ENCODE measurements at places on chromosomes 11 and 22. TPM values are rescaled to one million over a fixed set of nuclear protein-coding genes. Genes with fewer than 3 reads are reported as not detected.

DNA sequence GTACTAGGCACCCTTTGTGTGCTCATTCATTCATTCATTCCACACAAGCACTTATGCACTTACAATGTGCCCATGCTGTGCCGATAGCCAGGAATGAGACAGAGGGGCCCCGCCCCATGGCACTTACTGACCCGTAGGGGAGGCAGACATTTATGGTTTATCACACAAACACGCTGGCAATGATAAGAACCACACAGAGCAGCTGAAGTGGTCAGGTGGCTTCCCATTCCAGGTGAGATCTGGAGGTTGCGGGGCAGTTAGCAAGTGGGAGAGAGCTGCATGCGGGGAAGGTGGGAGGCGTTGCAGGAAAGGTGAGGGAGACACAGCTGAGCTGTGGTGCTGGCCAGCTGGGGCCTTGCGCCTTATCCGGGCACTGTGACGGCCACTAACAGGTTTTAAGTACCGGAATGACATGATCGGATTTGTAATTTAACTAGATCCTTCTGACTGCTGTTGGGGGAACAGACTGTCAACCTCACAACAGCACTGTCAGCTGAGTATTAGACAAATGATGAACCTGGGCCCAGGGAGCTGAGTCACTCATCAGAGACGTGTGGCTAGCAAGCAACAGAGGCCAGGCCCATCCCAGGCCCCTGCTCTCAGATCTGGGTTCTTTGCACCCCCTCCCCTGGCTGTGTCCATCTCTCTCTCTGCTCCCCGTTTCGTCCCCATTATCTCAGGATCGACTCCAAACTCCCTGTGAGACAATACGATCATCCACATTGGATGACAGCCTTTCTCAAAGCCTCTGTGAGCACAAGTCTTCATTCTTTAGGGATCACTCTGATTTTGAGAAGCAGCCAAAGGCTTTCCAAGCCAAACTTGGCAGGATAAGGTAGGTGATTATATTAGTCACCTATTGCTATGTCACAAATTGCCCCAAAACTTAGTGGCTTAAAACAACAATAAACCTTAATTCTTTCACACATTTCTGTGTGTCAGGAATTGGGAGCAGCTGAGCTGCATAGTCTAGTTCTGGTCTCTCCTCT lies 28.4 kb downstream of the RASD2 start:
- no peaks in the 10 kb centered on the region for H3K27me3 ChIP-seq
- H3K36me3 ChIP-seq: no peaks in the 10 kb centered on the region
- H3K27ac ChIP-seq: no peak overlapping the region
- no peak overlapping the region for H3K4me3 ChIP-seq
- no peak for DNase-seq

- H3K27me3 ChIP-seq: no peaks in the 10 kb centered on the region
- H3K36me3 ChIP-seq: peaks cover 66% of the 10 kb centered on the region
- no peaks in the 10 kb centered on the region for H3K4me1 ChIP-seq
Observed at GRCh38 chr11:70368961-70369360, 29.4 kb upstream of the CTTN start.

GRCh38 chr11:46555267-46556054 lies 38.4 kb downstream of the AMBRA1 start:
- DNase-seq: no peak
- no peaks in the 10 kb centered on the region for H3K36me3 ChIP-seq
- no peak overlapping the region for H3K4me3 ChIP-seq

DNA sequence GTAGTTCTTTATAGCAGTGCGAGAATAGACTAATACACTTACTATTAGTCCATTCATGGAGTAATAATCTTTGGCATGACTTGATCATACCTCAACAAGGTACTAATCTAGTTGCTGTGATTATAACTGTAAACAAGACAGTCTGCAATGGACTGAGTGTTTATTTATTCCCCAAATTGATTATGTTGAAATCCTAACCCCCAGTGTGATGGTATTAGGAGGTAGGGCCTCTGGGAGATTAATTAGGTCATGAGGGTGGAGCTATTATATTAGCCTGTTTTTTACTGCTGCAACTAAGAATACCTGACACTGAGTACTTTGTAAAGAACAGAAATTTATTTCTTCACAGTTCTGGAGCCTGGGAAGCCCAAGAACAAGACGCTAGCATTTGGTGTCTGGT lies 30.9 kb upstream of the CSNK2A3 start:
- no peak overlapping the region for H3K4me3 ChIP-seq
- no peaks in the 10 kb centered on the region for H3K4me1 ChIP-seq
- H3K36me3 ChIP-seq: no peaks in the 10 kb centered on the region
- H3K27ac ChIP-seq: no peak overlapping the region
- DNase-seq: no peak
- no peaks in the 10 kb centered on the region for H3K27me3 ChIP-seq

DNA sequence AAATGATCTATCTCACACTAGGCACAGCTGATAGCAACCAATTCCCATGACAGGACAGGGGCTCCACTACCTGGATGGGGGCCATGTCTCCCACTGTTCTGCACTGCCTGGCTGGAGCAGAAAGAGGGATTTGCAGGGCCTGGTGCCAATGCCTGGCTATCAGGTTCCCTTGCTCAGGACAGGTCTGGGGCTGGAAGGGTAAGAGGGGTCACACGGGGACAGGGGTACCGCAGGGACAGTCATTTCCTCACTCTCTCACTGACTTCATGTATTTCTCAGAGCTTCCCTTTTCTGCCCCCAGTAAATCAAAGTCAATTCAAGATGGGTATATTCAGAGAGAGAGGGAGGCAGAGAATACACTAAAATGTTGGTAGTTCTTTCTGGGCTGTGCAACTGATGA lies 119.1 kb upstream of the CSNK2A3 start:
- no peak overlapping the region for H3K4me3 ChIP-seq
- no peak overlapping the region for H3K27ac ChIP-seq
- H3K36me3 ChIP-seq: no peaks in the 10 kb centered on the region
- no peak for DNase-seq

- H3K27me3 ChIP-seq: peaks cover 2% of the 10 kb centered on the region
- H3K4me3 ChIP-seq: no peak overlapping the region
- no peaks in the 10 kb centered on the region for H3K36me3 ChIP-seq
- no peaks in the 10 kb centered on the region for H3K4me1 ChIP-seq
Observed at GRCh38 chr11:45799562-45799961, 5.4 kb upstream of the SLC35C1 start.

- no peak overlapping the region for H3K27ac ChIP-seq
- H3K27me3 ChIP-seq: no peaks in the 10 kb centered on the region
- no peak overlapping the region for H3K4me3 ChIP-seq
- no peak for DNase-seq
- H3K4me1 ChIP-seq: no peaks in the 10 kb centered on the region
Observed at GRCh38 chr11:20060181-20060580, 100.1 kb downstream of the DBX1 start.

- H3K36me3 ChIP-seq: peaks cover 7% of the 10 kb centered on the region
- H3K4me3 ChIP-seq: no peak overlapping the region
- DNase-seq: peak; percentile 59
- no peaks in the 10 kb centered on the region for H3K27me3 ChIP-seq
- H3K4me1 ChIP-seq: no peaks in the 10 kb centered on the region
Observed at GRCh38 chr11:37946155-37946766, 1348.2 kb upstream of the RAG2 start.

DNA sequence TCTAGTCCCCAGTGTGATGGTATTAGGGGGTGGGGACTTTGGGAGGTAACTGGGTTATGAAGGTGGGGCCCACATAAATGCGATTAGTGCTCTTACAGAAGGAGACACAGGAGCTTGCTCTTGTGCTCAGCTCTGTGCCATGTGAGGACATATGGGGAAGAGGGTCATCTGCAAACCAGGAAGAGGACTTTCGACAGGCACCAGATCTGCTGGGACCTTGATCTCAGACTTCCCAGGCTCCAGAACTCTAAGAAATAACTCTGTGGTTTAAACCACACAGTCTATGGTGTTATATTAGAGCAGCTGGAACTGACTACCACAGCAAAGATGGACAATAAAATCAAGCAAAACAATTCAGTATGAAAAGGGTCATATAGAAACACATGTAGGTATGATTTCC lies 26.7 kb downstream of the NNMT start:
- H3K27me3 ChIP-seq: no peaks in the 10 kb centered on the region
- no peak for DNase-seq
- H3K36me3 ChIP-seq: no peaks in the 10 kb centered on the region
- no peak overlapping the region for H3K27ac ChIP-seq
- no peak overlapping the region for H3K4me3 ChIP-seq

- no peaks in the 10 kb centered on the region for H3K36me3 ChIP-seq
- no peaks in the 10 kb centered on the region for H3K4me1 ChIP-seq
- no peak for DNase-seq
Observed at GRCh38 chr11:111039982-111040381, 205.5 kb upstream of the POU2AF2 start.

GRCh38 chr11:132444911-132445310 lies 1074.5 kb downstream of the NTM start:
- DNase-seq: no peak
- H3K4me3 ChIP-seq: no peak overlapping the region
- H3K27me3 ChIP-seq: no peaks in the 10 kb centered on the region
- H3K4me1 ChIP-seq: no peaks in the 10 kb centered on the region

- H3K36me3 ChIP-seq: no peaks in the 10 kb centered on the region
- no peaks in the 10 kb centered on the region for H3K4me1 ChIP-seq
- peak; percentile 66 for DNase-seq
- no peak overlapping the region for H3K27ac ChIP-seq
- H3K4me3 ChIP-seq: no peak overlapping the region
Observed at GRCh38 chr11:72553706-72554105, 119.4 kb upstream of the CLPB start.

GRCh38 chr11:85109141-85109540 lies 518.0 kb downstream of the DLG2 start:
- H3K4me1 ChIP-seq: no peaks in the 10 kb centered on the region
- H3K27ac ChIP-seq: no peak overlapping the region
- H3K4me3 ChIP-seq: no peak overlapping the region
- DNase-seq: no peak

- H3K36me3 ChIP-seq: no peaks in the 10 kb centered on the region
- no peak overlapping the region for H3K4me3 ChIP-seq
- DNase-seq: no peak
- H3K4me1 ChIP-seq: peaks cover 17% of the 10 kb centered on the region
- no peak overlapping the region for H3K27ac ChIP-seq
Observed at GRCh38 chr11:128874427-128874826, 7.3 kb upstream of the KCNJ1 start.

DNA sequence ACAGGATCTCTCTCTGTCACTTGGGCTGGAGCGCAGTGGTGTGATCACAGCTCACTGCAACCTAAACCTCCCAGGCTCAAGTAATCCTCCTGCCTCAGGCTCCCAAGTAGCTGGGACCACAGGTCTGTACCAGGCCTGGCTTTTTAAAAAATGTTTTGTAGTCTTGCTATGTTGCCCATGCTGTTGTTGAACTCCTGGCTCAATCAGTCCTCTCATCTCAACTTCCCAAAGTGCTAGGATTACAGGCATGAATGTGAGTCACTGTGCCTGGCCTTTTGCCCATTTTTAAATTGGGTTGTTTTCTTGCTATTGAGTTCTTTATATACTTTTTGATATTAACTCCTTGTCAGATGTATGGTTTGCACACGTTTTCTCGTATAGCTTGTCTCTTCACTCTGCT lies 33.0 kb upstream of the PITPNB start:
- H3K27me3 ChIP-seq: no peaks in the 10 kb centered on the region
- no peak overlapping the region for H3K4me3 ChIP-seq
- no peak overlapping the region for H3K27ac ChIP-seq
- no peak for DNase-seq

DNA sequence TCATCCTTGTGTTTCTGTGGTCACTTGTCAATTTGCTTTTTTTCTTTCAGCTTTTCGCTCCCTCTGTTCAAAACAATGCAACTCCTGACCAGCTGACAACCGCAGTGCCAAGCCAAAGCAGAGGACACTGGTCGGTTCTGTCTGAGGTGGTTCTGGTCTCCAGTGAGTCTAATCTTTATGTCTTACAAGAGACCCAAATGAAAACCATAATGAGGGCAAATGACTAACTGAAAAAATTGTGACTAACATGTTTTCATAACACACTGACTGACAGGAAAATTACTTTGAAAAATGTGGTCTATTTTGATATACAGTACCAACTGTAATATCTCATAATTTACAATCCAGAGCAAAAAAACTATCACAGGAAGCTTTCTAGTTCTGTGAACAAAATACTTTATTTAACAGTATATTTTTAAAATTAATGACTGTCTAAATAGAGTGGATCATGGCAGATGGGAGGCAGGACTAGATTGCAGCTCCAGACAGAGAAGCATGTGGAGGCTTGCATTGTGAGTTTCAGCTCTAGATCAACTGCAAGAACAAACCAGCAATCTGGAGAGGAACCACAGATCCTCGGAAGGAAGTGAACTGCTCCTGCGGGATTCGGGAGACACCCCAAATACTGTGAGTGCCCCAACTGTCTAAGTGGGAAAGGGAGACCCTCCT lies 311.8 kb downstream of the SBF2 start:
- H3K27ac ChIP-seq: no peak overlapping the region
- peaks cover 24% of the 10 kb centered on the region for H3K36me3 ChIP-seq
- no peak overlapping the region for H3K4me3 ChIP-seq
- H3K4me1 ChIP-seq: no peaks in the 10 kb centered on the region
- H3K27me3 ChIP-seq: no peaks in the 10 kb centered on the region
- no peak for DNase-seq

- DNase-seq: no peak
- H3K4me1 ChIP-seq: no peaks in the 10 kb centered on the region
- H3K36me3 ChIP-seq: no peaks in the 10 kb centered on the region
- no peak overlapping the region for H3K27ac ChIP-seq
- H3K27me3 ChIP-seq: no peaks in the 10 kb centered on the region
- H3K4me3 ChIP-seq: no peak overlapping the region
Observed at GRCh38 chr22:32446321-32446720, 17.9 kb downstream of the BPIFC start.

CCDC116 gene
- 0.22 TPM for total RNA-seq

GNAZ gene
- total RNA-seq: 5.0 TPM

FAM181B gene
- total RNA-seq: 0.13 TPM

PHF21B gene
- 60.3 TPM for total RNA-seq

FKBP2 gene
- 36.5 TPM for total RNA-seq

LMNTD2 gene
- total RNA-seq: 4.7 TPM

TECTA gene
- total RNA-seq: 0.66 TPM

MRGPRF gene
- 4.0 TPM for total RNA-seq

ZBTB16 gene
- not detected for total RNA-seq

ZP1 gene
- not detected for total RNA-seq

POU2AF3 gene
- 0.52 TPM for total RNA-seq

OR4D5 gene
- total RNA-seq: not detected

TMEM151A gene
- total RNA-seq: 1.2 TPM

FOLH1 gene
- not detected for total RNA-seq

OR8B2 gene
- not detected for total RNA-seq

PGA5 gene
- 0.33 TPM for total RNA-seq

VSTM5 gene
- not detected for total RNA-seq

CPT1B gene
- 68.3 TPM for total RNA-seq

All from H9 (cell line).